ENCODE measurements at places on chromosomes 3 and 15.

DNA sequence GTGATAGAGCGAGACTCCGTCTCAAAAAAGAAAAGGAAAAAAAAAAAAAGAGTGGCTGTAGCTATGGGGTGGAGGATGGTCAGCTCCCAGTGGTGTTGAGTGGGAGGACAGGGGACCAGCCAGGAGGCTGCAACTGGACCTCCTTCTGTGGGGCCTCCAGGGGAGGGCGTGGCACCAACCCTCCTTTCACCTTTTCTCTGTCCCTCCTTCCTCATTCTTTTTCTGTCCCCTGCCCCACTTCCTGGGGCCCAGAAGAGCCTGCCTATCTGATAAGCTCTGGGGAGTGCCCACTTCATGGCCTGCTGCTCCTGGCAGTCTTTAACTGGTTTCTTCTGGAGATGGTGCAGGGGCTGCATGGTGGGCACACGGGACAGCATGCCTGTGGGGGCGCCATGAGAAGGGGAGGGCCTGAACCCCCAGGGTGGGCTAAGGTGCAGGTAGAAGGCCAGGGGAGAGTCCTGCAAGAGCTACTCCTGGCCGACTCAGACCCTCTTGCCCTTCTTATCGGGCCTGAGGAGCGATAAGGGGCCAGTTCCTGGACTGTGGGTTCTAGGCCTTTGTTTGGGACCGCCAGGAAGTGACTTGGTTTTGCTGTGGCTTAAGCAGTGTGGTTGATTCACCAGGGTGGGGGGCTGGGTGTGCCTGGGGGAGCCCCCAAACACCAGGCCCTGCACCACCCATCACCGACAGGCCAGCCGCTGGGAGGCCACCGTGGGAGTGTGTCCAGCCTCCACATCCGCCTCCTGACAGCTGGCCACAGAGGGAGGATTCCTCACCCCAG is 49.4 kb upstream of the FLNB start:
- DNase-seq = no peak

DNA sequence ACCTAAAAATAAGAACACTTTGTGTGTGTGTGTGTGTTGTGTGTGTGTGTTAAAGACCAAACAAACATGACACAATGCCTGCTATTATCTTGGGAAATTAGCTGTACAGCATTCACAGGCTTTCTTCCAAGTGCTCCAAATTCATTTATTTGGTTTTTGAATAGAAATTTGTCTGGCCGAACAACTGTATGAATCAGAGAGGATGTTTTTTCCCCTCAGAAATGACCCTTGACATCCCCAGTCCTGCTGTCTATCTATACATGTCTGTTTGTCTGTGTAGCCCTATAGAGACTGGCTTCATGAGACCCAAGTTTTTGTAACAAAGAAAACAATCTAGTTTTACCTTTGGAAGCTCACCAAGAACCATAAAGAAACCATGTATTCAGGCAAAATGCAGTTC is 549.8 kb downstream of the NSUN3 start:
- no peak for DNase-seq

DNA sequence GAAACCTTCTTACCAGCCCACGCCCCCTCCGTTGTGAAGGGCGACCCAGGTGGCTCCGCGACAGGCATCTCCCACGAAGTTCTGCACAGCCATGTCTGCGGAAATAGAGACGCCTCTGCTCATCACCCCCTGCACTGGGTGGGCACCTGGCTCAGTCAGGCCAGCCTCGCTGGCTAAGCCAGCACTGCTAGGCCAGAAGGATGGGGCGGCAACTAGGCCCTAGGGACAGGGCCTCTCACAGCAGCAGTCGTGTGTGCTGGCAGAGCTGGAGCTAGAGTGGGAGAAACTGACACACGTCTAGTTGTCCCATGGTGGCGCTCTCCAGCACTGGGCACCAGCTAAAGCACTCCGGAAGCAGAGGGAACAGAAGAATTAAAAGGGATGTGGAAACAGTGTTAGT is 12.5 kb upstream of the ZXDC start:
- no peak for DNase-seq

DNA sequence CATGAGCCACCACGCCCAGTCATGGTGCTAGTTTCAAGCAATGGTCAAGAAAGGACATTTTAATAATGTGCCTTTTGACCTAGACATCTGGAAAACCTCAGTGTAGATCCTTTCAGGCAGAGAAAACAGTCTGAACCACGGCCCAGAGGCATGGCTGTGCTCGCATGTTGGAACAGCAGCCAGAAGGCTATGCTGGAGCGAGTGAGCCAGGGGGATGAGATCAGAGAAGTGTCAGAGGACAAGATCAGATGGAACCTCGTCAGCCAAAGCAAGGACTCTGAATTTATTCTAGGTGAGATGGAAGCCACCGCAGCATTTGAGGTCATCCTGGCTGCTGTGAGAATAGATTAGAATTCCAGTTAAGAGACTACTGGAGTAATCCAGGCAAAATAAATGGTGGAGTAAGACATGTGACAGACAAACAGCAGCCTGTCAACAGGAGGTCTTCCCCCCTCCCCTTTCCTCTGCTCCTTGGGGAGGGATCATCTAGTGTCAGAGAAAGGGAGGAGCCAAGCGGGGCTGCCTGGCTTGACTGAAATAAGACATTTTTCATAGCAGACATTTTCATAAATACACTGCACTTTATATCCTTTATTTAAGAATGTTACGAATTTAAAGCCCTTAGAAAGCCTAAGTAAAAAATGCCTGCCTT is 40.4 kb upstream of the ACKR4 start:
- DNase-seq = no peak

DNA sequence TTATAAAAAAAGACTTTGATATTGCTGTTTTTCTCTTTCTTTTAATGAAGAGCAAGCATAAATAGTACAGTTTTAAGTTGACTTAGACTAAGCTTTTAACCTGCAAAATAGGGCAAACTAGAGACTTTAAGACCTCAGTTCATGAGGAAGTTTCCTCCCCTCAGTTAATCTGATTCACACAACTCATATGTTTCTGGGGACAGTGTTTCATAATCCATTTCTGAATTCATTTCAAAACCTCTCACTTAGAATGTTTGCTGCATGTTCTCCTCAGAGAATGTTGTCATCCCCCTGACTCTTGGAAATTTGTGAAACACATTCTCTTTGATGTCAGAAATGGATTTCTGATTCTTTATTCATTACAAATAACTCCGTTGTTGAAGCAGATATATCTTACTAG is 79.3 kb upstream of the SKOR1 start:
- DNase-seq = no peak

DNA sequence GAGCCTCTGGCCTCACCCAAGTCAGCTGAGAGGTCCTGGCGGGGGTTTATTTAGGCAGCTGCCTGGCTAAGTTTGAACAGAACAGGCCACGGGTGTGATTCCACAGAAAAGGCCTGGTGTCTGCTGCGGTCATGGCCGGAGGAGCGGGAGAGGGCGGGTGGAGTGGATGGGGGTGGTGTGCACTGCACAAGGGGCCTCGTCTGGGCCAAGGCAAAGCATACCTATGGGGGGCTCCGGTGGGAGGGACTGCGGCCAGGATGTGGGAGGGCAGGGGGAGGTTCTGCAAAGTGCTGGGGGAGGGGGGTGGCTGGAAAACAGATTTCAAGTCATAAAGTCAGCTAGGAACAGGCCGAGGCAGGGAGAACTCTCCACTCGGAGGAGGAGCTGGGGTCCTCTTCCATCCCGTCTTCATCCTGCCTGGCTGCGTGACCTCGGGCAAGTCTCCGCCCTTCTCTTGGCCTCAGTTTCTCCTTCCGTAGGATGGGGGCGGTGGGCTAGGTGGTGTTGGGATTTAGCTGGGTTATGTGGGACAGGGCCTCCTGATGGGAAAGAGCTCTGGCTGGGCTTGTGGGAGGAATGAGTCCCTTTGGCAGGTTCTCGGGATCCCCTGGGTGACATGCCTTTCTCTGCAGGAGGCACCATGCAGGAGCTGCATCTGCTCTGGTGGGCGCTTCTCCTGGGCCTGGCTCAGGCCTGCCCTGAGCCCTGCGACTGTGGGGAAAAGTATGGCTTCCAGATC is 878 bp downstream of the ISLR start:
- no peak for DNase-seq

DNA sequence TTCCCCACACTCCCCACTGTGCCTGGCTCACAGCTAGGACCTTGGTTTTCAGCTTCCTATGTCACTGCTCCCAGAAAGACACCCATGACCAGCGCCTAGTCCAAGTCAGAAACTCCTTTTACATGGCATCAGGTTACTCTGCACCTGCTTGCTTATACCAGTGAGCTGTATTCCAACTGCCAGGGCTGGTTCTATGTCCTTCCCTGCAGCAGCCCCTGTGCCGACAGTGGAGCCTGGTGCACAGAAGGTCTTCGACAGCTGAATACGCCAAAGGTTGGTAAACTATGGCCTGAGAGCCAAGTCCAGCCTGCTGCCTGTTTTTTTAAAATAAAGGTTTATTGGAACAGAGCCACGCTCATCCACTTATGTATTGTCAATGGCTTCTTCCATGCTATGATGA is 102.5 kb downstream of the IQSEC1 start:
- no peak for DNase-seq

GRCh38 chr3:15450438-15451215 is 23.2 kb downstream of the EAF1 start:
- no peak for DNase-seq

DNA sequence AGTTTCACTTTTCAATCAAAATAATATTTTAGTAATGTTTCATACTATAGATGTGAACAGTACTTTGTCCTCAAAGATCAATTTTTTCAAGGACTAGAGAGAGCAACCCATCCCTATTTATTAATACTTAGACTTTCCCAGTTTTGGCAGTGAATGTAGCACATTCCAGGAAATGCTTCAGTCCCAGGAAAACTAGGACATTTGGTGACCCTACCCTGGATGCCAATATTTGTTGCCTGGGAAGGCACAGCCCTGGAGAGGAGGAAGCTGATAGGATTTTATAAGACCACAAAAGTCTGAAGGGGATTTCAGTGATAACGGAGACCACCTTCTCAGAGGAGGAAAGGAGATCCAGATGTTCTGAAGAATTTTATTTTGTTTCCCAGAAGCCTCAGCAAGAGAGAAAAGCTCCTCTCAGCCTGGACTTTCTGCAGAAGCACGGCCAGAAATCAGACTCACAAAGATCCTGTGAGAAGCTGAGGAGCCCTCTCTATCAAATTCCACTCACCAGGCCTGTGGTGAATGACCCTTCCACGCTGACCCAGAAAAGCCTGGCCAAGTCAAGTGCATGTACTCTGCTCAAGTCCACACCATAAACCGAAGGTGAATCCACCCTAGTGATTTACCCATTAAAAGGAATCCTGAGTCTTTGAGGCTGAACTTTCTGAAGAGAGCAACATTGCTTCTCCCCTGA is 87.7 kb upstream of the ABHD17C start:
- no peak for DNase-seq

DNA sequence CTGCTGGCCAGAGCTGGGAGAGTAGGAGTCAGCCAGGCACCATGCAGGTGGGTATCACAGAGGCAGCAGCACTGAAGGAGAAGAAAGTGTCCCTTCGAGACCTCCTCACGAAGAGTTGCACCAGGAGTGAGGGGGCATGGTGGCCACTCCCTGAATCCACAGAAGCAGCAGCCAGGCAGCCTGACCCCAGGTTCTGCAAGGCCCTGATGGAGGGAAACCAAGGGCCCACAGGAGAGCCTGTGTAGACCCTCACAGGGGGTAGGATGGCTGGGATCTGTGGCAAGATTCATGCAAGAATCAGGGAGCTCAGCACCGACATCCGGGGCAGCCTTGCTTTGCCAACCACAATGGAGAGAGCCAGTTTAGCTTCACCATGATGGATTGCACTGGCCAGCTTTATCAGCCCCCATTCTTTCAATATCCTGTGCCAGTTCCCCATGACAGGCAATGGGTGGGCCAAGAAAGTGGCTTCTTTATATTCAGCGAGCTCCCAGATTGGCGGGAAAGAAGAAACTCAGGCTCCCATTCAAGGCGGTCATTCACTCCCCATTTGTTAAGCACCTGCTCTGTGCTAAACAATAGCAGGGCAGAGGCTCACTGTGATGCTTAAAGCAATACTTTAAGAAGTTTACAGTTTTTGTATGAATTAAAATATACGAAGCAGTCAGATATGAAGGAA is 33.5 kb upstream of the TBC1D21 start:
- DNase-seq = no peak

GRCh38 chr3:5264093-5264600 is 76.6 kb downstream of the EDEM1 start:
- no peak for DNase-seq

- no peak for DNase-seq
These were observed 61.6 kb upstream of the CTNNB1 start for GRCh38 chr3:41137686-41138111.

DNA sequence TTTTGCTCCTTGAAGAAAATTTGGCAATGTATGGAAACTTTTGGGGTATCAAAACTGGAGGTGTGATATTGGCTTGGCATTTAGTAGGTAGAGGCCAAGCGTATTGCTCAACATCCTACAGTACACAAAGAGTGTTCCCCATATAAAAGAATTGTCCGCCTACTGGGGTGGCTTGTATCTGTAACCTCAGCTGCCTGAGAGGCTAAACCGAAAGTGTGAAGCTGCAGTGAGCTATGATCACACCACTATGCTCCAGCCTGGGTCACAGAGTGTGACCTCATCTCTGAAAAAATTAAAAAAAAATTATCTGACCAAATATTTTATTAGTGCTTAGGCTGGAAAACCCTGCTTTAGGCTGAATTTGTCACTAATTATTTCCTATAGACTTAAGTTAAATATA is 483.9 kb downstream of the PYDC2 start:
- DNase-seq = no peak

DNA sequence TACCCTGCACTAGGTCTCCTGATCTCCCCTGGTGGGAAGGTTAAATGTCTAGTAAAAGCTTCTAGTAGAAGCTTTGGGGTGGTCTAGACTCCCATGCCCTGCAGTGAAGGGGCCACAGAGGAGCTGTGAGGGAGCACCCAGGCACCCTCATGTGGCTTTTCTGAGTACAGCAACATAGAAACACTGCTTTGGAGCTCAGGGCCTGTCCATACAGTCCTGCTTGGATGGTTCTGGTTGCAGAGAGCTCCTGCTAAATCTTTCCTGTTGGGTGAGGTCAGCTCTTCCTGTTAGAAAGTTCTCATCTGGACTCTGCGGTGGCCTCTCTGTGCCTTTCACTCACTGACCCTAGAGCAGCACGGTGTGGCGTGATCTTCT is 47.8 kb downstream of the GPD1L start:
- DNase-seq = no peak

DNA sequence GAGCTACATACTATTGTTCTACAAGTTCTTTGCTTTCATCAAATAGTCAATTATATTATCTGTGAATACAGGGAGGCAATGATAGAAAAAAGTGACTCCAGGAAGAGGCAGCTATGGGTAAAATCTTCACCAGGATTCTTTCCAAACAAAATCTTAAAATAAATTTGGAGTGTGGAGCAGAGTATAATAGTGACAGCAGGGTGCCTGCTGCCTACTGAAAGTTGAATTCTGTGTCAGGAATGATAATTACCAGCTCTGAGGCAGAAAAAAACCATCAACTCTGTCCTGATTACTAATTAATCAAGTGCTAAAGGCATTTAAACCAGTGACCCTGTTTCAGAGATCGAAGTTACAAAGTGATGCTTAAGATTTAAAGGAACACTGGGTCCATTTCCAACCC is 148.0 kb downstream of the DIPK2A start:
- no peak for DNase-seq

GRCh38 chr3:143222505-143222904 is 102.9 kb downstream of the CHST2 start:
- DNase-seq = no peak
